ENCODE measurements at places on chromosomes 7 and 10.

- no peak for DNase-seq
These were observed 164.4 kb upstream of the FEZF1 start for GRCh38 chr7:122468945-122469344.

- DNase-seq = no peak
These were observed 27.2 kb upstream of the PLEKHA1 start for GRCh38 chr10:122347170-122347841.

GRCh38 chr10:9900751-9901150 is 1116.9 kb upstream of the CELF2 start:
- DNase-seq = no peak

DNA sequence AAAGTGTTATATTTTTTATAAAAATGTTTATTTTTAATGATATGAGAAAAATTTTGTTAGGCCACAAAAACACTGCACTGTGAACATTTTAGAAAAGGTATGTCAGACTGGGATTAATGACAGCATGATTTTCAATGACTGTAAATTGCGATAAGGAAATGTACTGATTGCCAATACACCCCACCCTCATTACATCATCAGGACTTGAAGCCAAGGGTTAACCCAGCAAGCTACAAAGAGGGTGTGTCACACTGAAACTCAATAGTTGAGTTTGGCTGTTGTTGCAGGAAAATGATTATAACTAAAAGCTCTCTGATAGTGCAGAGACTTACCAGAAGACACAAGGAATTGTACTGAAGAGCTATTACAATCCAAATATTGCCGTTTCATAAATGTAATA is 64.8 kb upstream of the CAPZA2 start:
- no peak for DNase-seq

DNA sequence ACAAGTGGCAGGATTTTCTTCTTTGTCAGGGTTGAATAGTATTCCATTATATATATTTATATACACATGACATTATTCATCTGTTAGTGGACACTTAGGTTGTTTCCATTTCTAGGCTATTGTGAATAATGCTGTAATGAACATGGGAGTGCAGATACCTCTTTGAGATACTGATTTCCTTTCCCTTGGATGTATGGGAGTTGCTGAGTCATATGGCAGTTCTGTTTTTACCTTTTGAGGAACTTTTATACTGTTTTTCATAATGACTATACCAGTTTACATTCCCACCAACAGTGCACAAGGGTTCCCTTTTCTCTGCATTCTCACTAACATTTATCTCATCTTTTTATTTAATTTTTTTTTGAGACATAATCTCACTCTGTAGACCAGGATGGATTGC is 1.8 kb upstream of the CLCN1 start:
- no peak for DNase-seq

DNA sequence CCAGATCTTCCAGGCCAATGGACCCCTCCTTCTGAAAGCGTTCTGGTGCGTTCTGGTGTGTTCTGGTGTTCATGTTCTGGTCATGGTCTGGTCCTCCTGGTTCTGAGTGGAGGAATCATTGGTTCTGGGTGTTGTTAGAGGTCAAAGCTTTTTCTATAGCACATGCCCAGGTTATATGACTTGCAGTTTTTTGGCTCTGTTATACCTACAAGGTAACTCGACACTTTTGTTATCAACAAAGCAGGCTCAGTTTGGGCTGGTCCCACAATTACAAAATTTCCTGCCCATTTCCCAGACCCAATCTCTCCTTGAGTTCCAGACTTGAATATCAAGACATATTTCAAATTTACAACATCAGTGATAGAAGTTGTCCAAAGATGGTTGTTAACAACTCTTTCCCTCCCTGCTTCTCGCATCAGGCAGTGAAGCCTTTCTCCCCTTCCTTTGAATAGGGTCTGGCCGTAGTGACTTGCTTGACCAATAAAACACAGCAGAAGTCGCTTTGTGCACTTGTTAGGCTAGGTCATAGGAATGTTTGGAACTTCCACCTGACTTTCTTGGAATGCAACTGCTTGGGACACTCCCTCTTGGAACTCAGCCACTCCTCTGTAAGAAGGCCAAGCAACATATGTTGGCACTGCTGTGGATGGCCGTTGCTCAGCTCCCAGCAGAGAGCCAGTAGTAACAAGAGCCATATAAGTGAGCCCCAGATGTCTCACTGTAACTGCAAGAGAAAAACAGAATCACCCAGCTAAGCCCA is 83.1 kb upstream of the STEAP1B start:
- DNase-seq = no peak

GRCh38 chr7:73703757-73704639 is 15.5 kb downstream of the STX1A start:
- DNase-seq = peak; percentile 47

DNA sequence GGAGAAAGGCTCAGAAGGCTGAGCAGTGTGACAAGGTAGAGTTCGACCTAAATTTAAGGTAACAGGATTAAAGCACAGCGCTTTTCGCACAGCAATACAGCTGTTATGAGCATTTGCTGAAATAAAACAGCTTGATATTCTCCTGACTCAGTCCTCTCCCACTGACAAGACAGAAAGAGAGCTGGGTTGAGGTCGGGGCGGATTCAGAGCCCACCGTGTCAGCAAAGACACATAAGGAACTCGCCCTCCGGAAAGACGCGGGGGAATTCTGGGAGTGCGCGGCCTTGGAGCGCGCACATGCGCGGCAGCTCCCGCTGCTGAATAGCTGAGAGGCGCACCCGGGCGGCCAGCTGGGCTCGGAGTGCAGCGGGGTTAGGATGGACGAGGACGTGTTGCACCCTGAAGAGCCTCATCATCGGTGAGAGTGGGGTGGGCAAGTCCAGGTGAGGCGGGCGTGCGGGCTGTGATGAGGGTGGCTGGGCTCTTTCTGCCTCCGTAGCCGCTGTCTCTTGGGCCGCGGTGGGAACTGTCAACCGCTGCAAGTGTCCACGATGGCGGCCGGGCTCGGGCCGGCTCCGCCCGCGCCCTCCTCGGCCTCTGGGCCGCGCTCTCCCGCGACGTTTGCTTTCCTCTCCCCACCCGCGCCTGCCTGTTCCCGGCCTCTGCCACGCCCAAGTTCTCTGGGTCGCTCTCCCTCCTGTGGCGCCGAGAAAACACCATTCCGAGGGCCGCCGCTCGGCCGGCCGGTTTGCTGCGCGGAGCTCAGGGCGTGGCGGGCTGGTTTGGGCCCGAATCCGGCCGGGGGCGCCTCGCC is 120.6 kb downstream of the LYZL1 start:
- DNase-seq = no peak

- DNase-seq = no peak
These were observed 23.5 kb downstream of the ABLIM1 start for GRCh38 chr10:114634609-114634979.

DNA sequence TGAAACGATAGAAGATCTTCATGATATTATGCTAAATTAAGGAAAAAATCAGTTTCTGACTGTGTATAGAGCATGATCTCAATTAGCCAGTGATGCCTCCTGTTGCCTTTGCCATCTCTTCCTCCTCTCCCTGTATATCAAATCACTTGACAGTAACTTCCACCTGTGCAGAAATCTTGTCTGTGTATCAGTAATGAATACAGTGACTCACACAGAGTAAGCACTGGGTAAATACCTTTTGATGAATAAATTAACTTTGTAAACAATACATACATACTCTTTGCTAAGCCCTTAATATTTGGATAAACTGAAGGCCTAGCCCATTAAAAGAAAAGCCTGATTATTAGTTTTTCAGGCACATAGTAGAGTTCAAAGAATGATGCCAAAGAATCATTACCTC is 610.6 kb upstream of the NRP1 start:
- no peak for DNase-seq

- DNase-seq = no peak
These were observed 8.5 kb downstream of the AHR start for GRCh38 chr7:17307000-17307399.

- DNase-seq = no peak
These were observed 560.9 kb downstream of the DNAJB6 start for GRCh38 chr7:157897681-157898080.

DNA sequence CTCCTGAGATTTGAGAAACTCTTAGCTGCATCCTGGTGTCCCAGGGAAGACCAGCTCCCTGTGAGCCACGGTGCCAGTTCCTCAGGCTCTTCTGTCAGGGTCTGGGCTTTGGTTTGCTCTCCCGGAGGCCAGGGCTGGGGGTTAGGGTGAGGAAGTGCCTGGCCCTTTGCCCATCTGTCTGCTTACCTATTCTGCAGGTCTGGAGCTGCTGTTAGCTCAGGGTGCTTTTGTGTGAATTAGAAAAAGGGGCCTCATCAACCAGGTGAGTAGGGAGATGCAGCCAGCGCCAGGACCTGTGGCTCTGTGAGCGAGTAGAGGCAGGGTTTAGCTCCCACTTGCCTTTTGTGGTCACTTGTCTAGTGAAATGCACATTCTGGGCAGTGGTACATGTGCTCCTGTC is 109.4 kb downstream of the DOCK1 start:
- DNase-seq = no peak

GRCh38 chr7:105828141-105828540 is 48.3 kb downstream of the ATXN7L1 start:
- DNase-seq = no peak

DNA sequence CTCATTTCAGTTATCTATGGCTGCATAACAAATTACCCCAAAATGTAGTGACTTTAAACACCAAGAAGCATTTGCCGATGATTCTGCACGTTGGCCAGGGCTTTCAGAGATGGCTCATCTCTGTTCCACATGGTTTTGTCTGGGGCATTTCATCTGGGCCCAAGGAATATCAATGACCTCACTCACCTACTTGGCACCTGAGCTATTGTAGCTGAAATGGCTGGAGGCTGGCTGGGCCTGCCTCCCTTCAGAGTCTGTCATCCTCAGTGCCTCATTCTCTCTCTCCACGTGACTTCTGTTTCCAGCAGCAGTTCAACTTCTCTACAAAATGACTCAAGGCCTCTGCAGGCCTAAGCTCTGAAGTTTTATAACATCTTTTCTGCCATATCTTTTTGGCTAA is 119.4 kb upstream of the PRR15 start:
- DNase-seq = no peak

GRCh38 chr7:32018845-32019578 is 51.2 kb downstream of the PDE1C start:
- no peak for DNase-seq

GRCh38 chr7:5445981-5446594 is 22.5 kb upstream of the TNRC18 start:
- no peak for DNase-seq

- no peak for DNase-seq
These were observed 16.3 kb upstream of the ABLIM1 start for GRCh38 chr10:114674346-114674745.

DNA sequence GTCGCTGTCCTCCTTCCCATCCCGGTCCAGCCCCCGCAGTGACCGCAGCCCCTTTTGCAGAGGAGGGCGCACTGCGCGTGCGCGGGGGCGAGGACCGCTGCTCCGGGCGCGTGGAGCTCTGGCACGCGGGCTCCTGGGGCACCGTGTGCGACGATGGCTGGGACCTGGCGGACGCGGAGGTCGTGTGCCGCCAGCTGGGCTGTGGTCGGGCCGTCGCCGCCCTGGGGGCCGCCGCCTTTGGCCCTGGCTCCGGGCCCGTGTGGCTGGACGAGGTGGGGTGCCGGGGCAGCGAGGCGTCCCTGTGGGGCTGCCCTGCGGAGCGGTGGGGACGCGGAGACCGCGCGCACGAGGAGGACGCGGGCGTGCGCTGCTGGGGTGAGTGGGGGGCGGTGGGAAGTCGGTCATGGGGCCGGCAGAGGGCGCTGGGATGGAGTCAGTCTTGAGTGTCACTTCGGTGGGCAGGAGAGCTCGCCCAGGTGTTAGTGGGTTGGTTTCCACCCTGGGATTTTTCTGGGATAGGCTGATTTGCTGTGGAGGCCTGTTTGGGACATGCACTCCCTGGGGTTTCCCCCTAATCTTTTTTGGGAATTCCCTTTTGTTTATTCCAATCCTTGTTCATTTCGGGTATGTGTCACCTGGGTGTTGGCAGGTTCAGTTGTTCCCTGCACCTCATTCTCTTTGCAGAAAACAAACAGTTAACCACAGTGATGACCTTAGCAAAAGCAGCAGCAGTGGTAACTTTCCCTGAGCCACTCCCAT is 11.6 kb downstream of the SCART1 start:
- no peak for DNase-seq

DNA sequence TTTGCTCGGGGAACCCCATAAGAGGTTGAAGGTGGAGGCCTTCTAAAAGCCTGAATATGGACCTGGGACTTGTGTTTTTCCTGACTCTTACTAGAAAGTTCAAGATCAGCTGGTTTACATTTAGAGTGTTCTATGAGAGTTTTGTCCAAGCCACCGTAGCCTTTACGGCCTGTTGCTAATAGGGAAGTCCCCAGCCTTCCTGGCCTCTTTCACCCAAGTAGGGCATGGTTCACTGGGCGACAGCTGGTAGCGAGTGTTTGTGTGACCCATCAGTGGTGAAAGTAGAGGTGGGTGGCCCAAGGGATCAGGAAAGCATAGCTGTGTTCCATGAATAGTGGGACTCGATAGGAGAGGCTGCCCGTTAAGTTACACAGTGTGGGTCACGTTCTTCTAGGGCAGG is 60.1 kb downstream of the RABGEF1 start:
- no peak for DNase-seq

- no peak for DNase-seq
These were observed 16.9 kb downstream of the BET1 start for GRCh38 chr7:93987297-93987696.

GRCh38 chr10:38102880-38103279 is 8.7 kb downstream of the ZNF37A start:
- DNase-seq = no peak

DNA sequence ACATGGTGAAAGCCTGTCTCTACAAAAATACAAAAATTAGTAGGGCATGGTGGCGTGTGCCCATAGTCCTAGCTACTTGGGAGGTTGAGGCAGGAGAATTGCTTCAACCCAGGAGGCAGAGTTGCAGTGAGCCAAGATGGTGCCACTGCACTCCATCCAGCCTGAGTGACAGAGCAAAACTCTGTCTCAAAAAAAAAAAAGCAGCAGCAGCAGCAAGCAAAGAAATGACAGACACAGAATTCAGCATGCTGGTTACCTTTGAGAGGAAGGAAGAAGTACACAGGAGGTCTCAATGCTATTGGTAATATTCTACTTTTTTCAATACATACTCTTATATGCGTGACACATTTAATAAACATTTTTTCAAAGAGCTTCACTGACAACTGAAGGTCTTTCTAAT is 81.3 kb downstream of the ZFAND4 start:
- DNase-seq = no peak

DNA sequence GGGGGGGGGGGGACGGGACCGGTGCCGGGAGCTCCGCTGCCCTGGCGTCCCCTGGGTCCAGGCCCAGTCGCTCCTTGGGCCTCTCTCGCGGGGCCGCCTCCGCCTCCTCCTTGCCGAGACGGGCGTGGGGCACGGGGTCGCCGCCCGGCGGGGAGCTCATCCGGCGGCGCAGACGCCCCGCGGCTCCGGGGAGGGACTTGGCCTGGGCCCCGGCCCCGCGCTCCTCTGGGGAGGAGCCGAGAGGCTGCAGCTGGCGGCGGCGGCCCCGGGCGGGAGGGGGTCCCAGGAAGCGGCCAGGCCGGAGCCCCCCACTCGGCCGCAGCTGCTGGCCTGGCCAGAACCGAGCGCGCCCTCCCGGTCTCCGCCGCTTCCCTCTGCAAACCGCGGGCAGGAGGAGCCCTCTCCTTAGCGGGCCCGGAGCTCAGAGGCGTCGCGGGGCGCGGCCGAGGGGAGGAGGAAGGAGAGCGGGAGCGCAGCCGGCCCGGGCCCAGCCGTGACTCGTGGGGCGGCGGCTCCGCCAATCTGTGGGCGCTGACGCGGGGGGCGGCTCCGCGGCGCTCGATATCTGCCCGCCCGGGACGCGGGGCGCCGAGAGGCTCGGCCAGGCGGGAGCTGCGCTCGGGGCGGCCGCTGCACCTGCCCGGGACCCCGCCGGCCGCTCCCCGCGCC is at the start of gene FAM20C:
TSS of gene FAM20C (plus strand) at position 591 of the 669 bp plus-strand sequence. CDS start 629 bp downstream, outside the sequence.
- no peak for DNase-seq

- no peak for DNase-seq
These were observed 188.5 kb downstream of the ZMYND11 start for GRCh38 chr10:323651-324293.

- no peak for DNase-seq
These were observed 21.6 kb upstream of the SAR1A start for GRCh38 chr10:70191972-70192305.

Data from iPS DF 6.9 (cell line).